Thymus (tissue), 14 donors: ENCODE measurements at places on chromosomes 2 and 18. TPM values are rescaled to one million over a fixed set of nuclear protein-coding genes. Genes with fewer than 3 reads are reported as not detected.

Gene PARD6G
- 4.7 TPM for total RNA-seq

Gene ACADL
- total RNA-seq: 0.99 TPM

Gene CCDC68
- 0.52 TPM for total RNA-seq

Gene NMUR1
- 0.05 TPM for total RNA-seq

Gene ELOA2
- not detected for total RNA-seq

Gene GKN1
- 1.4 TPM for total RNA-seq

Gene DSG4
- under 0.01 TPM for total RNA-seq

Gene PUS10
- total RNA-seq: 10.4 TPM

Gene GALNT5
- 0.33 TPM for total RNA-seq

Gene FBXO48
- total RNA-seq: 0.66 TPM

Gene SETBP1
- total RNA-seq: 8.5 TPM

Gene DNER
- 0.09 TPM for total RNA-seq

Gene CD207
- 0.99 TPM for total RNA-seq

Gene RNF125
- total RNA-seq: 5.1 TPM

Gene SLC11A1
- 0.71 TPM for total RNA-seq

Gene CAPN14
- 0.52 TPM for total RNA-seq

GRCh38 chr2:218259099-218259961 lies 1.5 kb upstream of the GPBAR1 start:
- DNase-seq: no peak

GRCh38 chr18:27382567-27383216 lies 197.6 kb upstream of the CHST9 start:
- DNase-seq: no peak

DNA sequence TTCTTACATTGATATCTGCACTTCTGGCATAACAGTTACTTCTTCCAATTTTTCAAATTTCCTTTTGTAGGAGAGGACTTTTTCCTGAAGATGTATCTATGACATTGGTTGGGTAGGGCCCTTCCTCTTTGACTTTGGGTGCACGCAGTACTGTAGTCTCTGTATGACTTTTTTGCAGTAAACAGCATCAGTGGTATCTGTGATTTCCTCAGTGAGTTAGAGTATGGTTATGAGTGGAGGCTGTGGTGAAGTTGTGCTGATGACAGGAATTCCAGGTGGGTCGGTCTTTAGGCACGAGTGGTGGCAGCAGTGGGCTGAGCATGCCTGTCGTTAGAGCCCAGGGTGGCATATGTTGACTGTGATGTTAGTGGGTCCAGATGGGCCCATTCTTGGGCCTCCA lies 17.6 kb downstream of the ACVR1C start:
- no peak for DNase-seq

- DNase-seq: no peak
Measured at GRCh38 chr2:68417926-68418325, 49.2 kb downstream of the FBXO48 start.

DNA sequence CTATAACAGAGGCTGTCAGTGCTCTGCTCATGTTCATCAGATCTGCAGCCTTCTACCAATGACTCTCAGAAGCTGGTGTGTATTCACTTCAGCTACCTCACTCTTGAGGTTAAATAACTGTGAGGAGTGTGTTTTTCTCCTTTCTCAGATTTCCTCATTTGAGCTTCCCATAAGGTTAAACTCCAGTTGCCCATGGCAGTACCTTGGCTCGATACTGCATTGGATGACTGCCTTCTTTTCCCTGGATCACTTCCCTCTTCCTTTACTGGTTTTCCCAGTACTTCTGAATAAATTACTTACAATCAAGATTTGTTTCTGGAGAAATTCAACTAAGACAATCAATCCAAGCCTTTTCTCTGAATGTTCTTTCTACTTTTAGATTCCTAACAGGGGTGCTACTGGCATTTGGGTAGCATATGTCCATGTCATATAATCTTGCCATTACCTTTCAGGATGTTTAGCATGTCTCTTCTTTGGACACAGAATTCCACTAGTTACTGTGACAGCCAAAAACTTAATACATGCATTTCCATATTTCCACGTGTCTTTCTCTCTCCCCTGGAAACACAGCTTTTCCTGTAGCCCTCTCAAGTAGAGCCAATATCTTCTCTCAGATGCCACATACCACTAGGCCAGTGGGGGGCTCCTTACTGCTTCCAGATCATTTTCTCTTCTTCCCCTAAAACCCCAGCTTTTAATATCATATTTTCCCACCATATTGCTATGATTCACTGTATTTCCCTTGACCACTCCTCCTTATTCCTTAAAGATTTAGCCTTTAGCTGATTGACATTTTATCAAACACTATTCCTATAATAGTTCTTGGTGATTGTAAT lies 15.0 kb upstream of the SPOPL start:
- no peak for DNase-seq

GRCh38 chr2:101895819-101896322 lies 95.9 kb upstream of the IL1R2 start:
- DNase-seq: no peak

- DNase-seq: no peak
Measured at GRCh38 chr2:102523651-102524050, 50.6 kb downstream of the SLC9A4 start.

DNA sequence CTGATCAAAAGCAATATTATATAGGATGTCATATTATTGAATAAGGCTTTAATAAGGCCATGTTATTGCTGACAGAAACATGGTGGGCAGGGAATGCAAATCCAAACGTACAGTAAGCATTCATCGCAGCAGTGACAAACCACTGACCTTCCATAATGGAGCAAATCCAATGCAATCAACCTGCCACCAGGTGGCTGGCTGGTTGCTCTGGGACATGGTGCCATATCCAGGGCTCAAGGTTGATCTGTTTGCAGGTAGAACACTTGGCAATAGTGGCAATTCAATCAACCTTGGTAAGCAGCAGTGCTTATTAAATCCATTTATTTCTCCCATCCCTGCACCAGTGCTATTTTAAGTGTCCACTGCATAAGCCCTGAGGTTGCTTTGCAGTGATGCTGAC lies 75.4 kb downstream of the CERKL start:
- DNase-seq: no peak

DNA sequence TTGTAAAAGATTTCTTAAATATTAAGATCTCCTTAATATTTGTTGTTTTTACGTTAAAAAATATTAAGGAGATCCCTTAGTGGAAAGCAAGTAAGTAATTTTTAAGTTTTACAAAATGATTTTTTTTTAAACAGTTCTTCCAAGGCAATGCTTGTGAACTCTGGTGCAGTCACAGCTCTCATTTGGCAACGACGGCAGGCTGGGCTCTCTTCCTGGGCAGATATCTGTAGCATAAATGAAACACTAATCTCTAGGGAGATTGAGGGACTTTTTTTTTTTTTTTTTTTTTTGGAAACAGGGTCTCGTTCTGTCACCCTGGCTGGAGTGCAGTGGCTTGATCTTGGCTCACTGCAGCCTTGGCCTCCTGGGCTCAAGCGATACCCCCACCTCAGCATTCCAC lies 38.5 kb downstream of the GORASP2 start:
- DNase-seq: no peak

GRCh38 chr2:42824454-42824807 lies 32.0 kb upstream of the HAAO start:
- DNase-seq: no peak

DNA sequence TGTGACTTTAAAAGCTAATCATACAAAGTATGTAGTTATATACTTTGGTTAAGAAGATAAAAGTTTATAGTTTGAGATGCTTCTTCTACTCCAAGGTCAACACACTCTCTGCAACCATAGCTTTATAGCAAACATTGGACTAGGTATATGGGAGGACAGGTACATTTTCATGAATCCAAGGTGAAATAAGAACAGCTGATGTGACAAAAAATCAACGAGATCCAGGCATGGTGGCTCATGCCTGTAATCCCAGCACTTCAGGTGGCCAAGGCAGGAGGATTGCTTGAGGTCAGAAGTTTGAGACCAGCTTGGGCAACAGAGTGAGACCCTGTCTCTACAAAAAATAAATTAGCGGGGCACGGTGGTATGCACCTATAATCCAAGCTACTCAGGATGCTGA lies 163.3 kb upstream of the VWC2L start:
- no peak for DNase-seq

DNA sequence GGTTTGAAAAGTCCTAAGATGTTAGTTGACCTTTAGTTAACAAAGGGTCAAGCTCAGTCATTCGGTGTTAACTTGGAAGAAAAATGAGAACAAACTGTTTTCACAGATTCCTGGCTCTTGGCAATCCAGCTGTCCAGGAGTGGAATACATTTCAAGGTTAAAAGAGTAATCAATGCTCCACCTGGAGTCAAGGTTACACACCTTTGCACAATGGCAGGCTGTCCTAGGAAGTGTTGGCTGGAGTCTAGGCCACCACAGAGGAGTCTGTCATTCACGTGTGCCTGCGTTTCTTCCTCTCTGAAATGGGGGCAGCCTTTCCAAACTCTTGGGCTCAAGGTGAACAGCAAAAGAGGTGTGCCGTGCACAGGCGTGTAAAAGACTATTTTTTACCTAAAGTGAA lies 6.3 kb upstream of the ID2 start:
- no peak for DNase-seq

DNA sequence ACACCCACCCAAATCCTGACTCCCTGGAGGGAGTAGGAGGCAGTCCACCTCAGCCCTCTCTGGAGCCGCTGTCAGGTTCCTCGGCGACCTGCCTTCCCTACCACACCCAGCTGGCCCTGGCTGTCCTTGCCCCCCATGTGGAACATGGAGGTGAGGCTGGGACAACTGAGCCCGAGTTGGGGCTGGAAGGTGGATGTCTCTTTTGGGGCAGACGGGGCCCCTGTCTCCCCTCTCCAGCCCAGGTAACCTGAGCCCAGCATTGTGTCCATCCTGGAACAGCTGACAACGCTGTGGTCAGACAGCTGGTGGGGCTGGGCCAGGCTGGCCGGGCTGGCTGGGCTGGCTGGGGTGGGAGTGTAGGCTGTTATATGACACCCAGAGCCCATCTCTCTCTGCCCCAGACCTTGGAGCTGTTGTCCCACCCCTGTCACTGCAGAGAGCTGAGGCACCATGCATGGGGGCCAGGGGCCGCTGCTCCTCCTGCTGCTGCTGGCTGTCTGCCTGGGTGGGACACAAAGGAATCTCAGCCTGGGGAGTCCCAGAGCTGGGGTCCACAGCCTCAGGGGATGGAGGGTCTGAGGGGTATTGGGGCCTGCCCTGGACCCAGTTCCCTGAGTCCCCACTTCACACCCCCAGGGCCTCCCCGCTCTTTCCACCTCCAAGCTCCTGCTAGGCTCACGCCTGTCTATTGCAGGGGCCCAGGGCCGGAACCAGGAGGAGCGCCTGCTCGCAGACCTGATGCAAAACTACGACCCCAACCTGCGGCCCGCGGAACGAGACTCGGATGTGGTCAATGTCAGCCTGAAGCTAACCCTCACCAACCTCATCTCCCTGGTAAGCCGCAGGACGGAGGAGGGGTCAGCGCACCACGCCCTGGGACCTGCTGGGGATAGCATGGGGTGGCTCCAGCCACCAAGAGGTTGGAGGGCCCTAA lies at the start of gene CHRNG:
TSS of gene CHRNG (plus strand) at position 395 of the 934 bp plus-strand sequence. CDS start at position 451, 56 bp downstream.
- DNase-seq: no peak

- no peak for DNase-seq
Measured at GRCh38 chr18:71238974-71239624, 950.3 kb downstream of the SOCS6 start.

- DNase-seq: no peak
Measured at GRCh38 chr2:99084256-99084655, 57.3 kb upstream of the C2orf15 start.

DNA sequence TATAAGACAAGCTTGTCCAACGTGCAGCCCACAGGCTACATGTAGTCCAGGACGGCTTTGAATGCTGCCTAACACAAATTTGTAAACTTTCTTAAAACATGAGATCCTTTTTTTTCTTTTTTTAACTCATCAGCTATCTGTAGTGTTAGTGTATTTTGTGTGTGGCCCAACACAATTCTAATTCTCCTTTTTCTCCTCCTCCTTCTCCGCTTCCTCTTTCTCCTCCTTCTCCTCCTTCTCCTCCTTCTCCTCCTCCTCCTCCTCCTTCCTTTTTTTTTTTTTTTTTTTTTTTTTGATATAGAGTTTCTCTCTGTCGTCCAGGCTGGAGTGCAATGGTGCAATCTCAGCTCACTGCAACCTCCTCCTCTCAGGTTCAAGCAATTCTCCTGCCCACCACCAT lies 39.3 kb upstream of the GTF2A1L start:
- no peak for DNase-seq

GRCh38 chr2:231318954-231319353 lies 76.6 kb upstream of the B3GNT7 start:
- no peak for DNase-seq

- no peak for DNase-seq
Measured at GRCh38 chr2:156490466-156490840, 54.3 kb downstream of the GPD2 start.
